ACHN (cell line): ENCODE measurements at places on chromosomes 2 and 18.
A peak's percentile ranks its signal among the peaks of the same experiment; 100 is the strongest.

DNA sequence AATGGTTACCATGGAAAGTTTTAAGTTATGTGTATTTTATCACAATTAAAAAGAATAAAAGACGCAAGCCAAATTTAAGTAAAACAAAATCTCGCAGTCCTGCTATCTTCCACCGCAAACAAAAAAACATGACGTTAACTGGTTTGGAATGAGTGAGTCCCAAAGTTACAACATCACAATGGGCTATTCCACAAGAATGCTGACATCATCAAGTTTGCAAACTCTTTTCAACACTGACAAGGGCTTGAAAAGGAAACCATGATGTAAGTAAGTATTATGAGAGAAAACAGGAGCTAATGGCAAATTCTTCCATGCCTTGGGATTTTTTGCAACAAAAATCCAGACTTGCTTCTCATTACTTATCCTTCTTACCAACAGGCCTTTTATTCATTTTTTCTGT is 31.1 kb downstream of the SIGLEC15 start:
- DNase-seq: no peak

DNA sequence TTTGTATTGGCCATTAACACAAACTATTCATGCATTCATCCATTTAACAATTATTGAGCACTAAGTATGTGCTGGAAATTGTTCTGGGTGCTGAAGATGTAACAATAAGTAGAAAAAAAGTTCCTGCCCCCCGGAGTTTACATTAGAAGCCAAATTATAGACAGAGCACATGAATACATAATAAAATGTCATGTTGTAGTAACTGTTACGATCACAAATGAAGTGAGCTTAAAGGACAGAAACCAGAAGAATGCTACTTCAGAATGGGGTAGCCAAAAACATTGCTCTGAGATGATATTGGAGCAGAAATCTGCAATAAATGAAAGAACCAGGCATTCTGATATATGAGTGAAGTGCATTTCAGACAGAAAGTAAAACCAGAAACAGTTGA is 256.0 kb upstream of the SETBP1 start:
- no peak for DNase-seq

DNA sequence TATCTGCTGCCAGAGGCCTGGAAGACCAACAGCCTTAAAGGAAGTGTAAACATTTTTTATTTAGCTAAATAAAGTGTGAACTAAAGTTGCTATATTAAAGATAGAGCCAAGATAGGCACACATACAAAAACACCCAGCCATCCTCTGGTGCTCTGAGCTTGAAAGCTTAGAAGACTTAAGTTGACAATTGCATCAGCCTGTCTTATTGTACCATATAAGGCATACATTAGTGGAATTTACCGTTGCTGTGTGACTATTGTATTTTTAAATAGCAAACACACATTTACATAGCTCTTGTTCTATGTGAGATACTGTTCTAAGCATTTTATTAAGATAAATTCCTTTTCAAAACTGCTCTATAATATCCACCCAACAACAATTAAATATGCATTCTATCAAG is 736.6 kb upstream of the ZEB2 start:
- no peak for DNase-seq

DNA sequence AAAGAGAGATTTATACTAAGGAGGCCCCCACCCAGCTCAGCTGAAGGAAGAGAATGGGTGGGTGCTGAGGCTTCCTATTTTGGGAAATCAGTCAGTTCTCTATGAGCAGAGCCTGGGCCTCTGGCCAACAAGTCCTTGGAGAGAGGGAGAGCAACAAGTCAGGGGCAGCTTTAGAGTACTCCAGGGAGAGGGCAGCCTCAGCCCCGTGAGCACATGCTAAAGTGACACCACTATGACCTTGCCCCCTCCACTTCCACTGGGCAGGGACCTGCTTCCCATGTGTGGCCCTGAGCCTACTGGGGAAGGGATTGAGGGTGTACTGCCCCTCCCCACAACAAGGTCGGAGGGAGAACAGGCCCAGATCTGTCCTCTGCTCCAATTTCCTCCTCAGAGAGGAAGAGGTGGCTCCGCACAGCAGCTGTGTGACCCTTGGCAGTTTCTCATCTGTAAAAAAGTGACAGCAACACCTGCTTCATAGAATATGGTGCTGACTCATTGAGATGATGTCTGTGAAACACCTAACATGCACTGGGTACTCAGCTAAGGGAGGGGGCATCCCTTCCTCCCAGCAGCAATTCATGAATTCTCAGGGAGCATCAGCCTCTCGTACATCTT is 72.9 kb downstream of the CLHC1 start:
- DNase-seq: no peak

- DNase-seq: no peak
Measured at GRCh38 chr18:67132919-67133318, 383.6 kb downstream of the DSEL start.

GRCh38 chr2:85600951-85601770 is 1.3 kb downstream of the TMEM150A start:
- DNase-seq: no peak

DNA sequence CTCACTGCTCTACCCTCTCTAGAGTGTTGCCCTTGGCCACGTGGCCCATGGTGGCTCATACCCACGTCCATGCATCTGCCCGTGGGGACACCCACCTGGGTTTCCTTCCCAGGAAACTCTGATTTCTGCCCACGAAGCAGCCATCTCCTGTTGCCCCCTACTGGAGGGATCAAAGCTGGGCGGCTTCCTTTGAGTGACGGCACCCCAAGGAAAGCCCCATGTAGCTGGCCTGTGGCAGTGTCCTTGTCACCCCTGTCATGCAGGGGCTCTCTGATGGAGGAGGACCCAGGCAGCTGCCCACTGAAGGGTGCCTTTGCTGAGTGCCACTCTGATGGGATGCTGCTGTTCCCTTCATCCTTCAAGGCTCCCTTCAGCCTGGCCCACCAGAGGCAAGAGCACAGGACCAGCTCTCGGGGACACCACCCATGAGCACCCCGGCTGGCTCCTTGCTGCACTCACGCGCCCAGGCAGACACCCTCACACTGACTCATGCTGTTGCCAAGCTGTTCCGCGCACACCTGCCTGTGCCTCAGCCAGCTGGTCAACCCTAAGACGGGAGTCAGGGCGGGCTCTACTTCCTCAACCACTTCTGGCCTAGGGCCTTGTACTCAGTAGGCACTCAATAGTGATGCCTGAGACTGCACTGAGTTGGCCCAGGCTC is 101.1 kb downstream of the CTIF start:
- peak; percentile 17 for DNase-seq

GRCh38 chr18:54465502-54465901 is 107.8 kb downstream of the C18orf54 start:
- no peak for DNase-seq

DNA sequence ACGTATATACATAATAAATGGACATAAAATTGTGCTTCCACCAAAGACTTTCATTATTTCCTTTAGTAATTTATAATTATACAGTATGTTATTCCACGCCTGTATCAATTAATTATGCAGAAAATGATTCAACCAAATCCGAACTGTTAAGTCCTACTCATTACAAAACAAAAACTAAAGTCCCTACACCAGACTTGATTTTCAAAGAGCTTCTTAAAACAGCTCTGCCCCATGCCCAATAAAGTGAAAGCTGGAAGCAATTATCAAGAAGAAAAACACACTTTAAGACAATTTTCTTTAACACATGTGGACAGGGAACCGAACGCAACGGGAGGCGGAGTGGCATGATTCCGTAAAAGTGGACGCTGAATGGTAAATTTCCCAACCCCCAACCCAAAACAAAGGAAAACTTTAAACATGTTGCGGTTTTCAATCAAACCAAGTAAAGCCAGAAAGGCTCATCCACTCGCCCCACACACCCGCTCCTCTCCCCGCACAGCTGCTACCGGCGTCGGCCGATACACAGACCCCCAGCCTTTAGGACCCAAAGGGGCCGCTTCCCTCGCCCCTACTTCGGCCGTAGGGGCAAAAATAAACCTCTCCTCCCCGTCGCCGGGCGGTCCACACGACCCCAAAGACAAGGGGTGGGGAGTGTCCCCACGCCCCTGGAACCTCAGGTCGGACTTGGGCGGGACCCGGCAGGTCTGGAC is 705 bp downstream of the YES1 start:
- DNase-seq: peak; percentile 27

DNA sequence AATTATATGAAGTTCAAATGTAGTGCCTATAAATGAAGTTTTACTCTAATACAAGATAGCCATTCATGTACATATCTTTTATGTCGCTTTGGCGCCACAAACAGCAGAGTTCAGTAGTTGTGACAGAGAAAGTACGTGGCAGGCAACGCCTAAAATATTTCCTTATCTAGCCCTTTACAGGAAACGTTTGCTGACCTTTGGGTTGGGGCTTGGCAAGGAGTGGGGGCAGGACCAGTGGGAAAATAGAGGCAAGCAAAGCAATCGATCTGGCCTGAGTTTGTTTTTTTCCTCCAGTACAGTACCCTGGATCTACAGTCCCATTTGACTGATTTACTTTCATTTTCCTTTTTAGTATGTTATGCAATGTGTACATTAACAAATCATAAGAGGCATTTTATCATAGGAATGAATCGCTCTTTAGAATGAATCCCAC is 13.1 kb downstream of the CCDC68 start:
- peak; percentile 6 for DNase-seq

DNA sequence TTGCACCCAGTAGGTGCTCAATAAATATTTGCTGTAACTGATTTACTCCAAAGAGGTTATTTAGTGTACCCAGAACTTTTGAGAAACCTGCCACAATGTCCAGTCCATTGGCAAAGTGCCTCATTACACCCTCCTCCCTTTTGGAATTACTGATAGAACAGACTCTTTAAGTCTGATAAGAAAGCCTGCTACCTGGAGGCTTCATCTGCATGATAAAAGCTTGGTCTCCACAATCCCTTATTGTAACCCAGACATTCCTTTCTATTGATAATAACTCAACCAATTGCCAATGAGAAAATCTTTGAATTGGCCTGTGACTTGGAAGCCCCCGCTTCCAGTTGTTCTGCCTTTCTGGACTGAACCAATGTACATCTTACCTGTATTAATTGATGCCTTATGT is 281.2 kb upstream of the FBXO11 start:
- no peak for DNase-seq

- no peak for DNase-seq
Measured at GRCh38 chr18:59690186-59690982, 6.8 kb downstream of the CCBE1 start.

DNA sequence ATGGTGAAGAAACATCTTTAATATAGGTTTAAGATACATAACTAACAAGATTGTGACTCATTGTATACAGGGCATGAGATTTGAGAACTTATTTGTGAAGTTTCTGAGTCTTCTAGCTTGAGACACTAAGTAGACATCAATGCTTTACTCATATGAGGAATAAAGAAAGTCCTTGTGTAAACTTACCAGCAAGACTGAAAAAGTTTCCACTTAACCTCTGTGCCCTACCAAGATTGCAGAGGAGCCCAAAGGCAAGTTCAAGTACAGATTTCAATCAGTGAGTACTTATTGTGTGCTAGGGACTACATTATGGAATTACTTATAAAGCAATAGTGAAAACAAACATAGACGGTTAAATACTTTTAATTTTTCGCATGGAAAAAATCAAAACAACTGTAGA is 1041.2 kb upstream of the CELF4 start:
- no peak for DNase-seq

DNA sequence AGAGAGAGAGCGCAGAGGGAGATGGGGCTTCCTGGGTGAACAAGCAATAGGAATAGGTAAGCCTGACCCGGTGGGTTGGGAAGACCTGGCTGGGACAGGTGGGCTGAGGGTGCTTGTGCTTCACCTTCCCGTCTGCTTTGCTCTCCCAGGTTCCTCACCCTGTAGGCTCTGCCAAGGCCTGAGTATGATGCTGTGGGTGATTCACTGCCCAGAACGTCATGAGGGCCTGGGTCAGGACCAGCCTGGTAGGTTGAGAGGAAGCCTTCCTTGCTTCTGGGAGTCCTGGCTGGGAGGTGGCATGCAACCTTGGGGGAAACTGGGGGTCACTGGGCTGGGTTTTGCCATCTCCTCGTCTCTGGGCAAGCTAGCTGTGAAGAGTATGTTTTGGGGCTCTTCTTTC is 220.2 kb upstream of the APCDD1 start:
- no peak for DNase-seq

DNA sequence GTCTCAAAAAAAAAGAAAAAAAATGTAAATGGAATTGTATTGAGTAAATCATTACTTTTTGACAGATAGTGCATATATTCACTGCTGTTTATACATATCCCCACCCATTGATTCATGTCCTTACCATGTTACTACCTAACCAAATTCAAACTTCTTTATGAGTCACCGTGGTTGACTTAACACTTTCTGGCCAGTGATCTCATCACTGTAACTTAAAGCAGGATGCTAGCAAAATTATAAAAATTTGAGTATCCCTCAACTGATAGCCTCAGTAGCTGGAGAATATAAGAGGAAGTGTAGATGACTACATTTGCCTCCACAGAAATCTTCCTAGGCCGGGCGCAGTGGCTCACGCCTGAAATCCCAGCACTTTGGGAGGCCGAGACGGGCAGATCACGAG is 13.4 kb downstream of the CNOT9 start:
- peak; percentile 66 for DNase-seq

DNA sequence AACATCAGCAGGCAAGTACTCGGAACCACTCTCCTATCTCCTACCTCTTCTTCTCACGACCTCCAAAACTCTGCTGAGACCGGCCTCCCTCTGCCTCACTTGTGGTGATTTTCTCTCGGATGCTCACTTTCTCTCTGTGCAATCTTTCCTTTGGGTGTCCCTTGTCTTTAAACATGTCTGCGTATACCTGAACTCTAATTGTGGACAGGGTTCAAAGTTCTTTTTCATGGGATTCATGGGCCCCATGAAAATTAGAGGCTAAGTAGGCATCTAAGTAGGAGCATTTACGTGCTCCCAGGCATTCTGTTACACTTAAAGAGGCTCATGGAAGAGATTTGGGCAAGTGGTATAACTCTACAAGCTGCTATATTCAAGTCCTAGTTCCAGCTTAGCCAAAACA is 2.1 kb upstream of the PPP1CB start:
- DNase-seq: no peak

- no peak for DNase-seq
Measured at GRCh38 chr18:23935804-23936203, 78.8 kb upstream of the TTC39C start.

GRCh38 chr2:41836948-41837347 is 210.9 kb upstream of the PKDCC start:
- DNase-seq: peak; percentile 76

DNA sequence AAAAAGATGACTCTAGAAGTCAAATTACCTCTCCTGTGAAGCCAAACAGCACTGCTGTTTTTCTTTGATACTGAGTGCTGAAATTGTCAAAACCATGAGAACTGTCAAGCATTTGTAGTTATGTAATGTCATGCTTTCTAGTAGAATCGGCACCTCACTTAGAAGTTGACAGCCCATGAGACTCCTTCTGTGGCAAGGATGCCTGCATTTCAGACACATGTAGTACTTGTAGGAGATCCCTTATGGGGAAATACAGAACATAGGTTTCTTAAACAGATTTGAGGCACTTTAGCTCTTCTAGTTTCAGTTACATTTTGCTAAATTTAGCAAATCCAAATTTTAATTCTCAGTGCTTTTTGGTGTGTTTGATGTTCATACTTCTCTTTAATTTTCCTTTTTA is 15.7 kb downstream of the ZNF407 start:
- no peak for DNase-seq

GRCh38 chr2:166518634-166519390 is 24.8 kb upstream of the SCN7A start:
- no peak for DNase-seq

GRCh38 chr2:62202019-62202722 is 6.3 kb downstream of the B3GNT2 start:
- DNase-seq: no peak

GRCh38 chr2:46517485-46517884 is 38.1 kb downstream of the TMEM247 start:
- no peak for DNase-seq

GRCh38 chr2:165886487-165887146 is 67.0 kb downstream of the TTC21B start:
- no peak for DNase-seq

GRCh38 chr2:162945785-162946184 is 107.2 kb upstream of the KCNH7 start:
- DNase-seq: no peak
